ENCODE measurements at places on chromosomes 6 and 20. TPM values are rescaled to one million over a fixed set of nuclear protein-coding genes. Genes with fewer than 3 reads are reported as not detected.

Gene NKAIN2
- total RNA-seq, result 0.14 TPM

Gene PTK6
- total RNA-seq, result 0.05 TPM

Gene STX11
- total RNA-seq, result 4.5 TPM

Gene SHLD1
- total RNA-seq, result 5.0 TPM

Gene FAM184A
- total RNA-seq, result 7.4 TPM

Gene OSER1
- total RNA-seq, result 15.7 TPM

DNA sequence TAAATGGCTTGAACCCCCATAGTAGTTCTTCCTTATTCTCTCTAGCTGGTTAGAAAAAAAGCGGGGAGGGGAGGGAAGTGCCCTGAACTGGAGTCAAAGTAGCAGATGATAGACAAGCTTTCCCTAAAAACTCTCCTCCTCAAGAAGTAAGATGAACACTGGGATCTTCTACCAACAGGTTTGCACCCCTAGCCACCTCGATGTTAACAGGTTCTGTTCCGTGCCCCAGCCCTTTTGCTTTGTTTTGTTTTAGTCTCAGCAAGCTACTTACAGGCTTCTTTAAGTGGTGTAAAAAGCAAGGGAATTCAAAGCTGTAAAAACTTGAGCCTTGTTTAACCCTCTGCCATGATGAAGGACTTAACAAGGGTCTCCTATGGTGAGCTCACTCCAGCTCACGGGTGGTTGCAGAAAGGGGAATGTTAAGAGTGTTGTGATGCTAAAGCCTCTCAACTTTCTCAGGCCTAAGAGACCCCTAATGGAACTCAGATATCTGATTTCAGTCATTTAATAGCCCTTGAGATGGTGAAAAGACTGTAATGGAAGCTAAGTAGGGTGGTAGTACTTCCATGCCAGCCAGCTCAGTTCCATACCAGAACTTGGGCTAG is 106.0 kb downstream of the FOXO3 start:
- no peak overlapping the region for H3K4me3 ChIP-seq
- no peaks in the 10 kb centered on the region for H3K4me1 ChIP-seq
- no peak for DNase-seq
- H3K27me3 ChIP-seq, result no peaks in the 10 kb centered on the region

DNA sequence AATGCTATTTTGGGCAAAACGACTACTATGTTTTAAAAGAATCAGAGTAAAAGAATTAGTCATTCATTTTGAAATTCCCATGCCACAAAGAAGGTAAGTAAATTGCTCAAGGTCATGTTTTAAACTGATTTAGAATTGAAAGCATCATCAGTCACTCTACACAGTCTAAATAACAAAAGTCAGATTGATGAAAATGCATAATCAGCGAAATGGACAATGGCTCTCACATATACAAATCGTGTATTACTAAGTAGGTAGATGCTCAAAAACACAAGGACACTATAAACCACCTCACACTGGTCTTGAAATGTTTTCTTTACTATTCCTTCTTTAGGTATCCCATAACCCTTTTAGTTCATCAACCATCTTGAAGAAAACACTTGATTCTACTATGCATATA is 135.4 kb downstream of the OPN5 start:
- DNase-seq, result no peak
- H3K4me1 ChIP-seq, result no peaks in the 10 kb centered on the region
- no peak overlapping the region for H3K27ac ChIP-seq
- H3K4me3 ChIP-seq, result no peak overlapping the region

- no peak overlapping the region for H3K4me3 ChIP-seq
- no peaks in the 10 kb centered on the region for H3K36me3 ChIP-seq
- no peaks in the 10 kb centered on the region for H3K27me3 ChIP-seq
- no peak for DNase-seq
- H3K27ac ChIP-seq, result no peak overlapping the region
Observed at GRCh38 chr6:33974471-33974870, 170.7 kb upstream of the MLN start.

DNA sequence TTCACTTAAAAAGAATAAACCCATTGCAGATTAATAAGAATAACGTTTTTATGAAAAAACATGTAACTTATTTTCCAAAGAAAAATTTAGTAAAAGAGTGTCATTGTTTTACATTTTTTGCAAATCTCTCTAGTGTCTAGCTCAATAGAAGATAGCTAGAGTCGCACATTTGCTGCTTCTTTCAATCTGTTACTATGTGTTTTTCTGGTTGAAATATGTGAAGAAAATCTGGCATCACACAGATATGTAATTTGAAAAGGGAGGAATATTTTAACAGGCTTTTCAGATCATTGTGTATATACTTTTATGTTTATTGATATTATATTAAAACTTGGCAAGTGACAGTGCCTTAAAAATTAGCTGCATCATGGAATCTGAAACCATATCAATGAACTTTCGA is 9.1 kb downstream of the CCN6 start:
- H3K4me3 ChIP-seq, result no peak overlapping the region
- no peak for DNase-seq
- H3K4me1 ChIP-seq, result peaks cover 15% of the 10 kb centered on the region
- no peaks in the 10 kb centered on the region for H3K36me3 ChIP-seq

- no peaks in the 10 kb centered on the region for H3K4me1 ChIP-seq
- no peaks in the 10 kb centered on the region for H3K36me3 ChIP-seq
- H3K27ac ChIP-seq, result no peak overlapping the region
- no peak overlapping the region for H3K4me3 ChIP-seq
Observed at GRCh38 chr20:23877524-23877923, 2.0 kb downstream of the CST5 start.

- no peak overlapping the region for H3K27ac ChIP-seq
- no peaks in the 10 kb centered on the region for H3K27me3 ChIP-seq
- no peaks in the 10 kb centered on the region for H3K36me3 ChIP-seq
Observed at GRCh38 chr6:24686408-24686807, 19.5 kb downstream of the ACOT13 start.

- peaks cover 41% of the 10 kb centered on the region for H3K4me1 ChIP-seq
- DNase-seq, result no peak
- no peaks in the 10 kb centered on the region for H3K27me3 ChIP-seq
- H3K27ac ChIP-seq, result peak overlapping the region; percentile 38
- no peaks in the 10 kb centered on the region for H3K36me3 ChIP-seq
Observed at GRCh38 chr6:129792049-129792448, 69.1 kb downstream of the TMEM244 start.

- no peaks in the 10 kb centered on the region for H3K36me3 ChIP-seq
- H3K4me3 ChIP-seq, result no peak overlapping the region
- H3K27me3 ChIP-seq, result no peaks in the 10 kb centered on the region
- H3K4me1 ChIP-seq, result peaks cover 4% of the 10 kb centered on the region
- no peak for DNase-seq
- H3K27ac ChIP-seq, result no peak overlapping the region
Observed at GRCh38 chr6:35142588-35143569, 1.7 kb upstream of the TCP11 start.

- no peak for DNase-seq
- H3K4me3 ChIP-seq, result no peak overlapping the region
- H3K4me1 ChIP-seq, result no peaks in the 10 kb centered on the region
Observed at GRCh38 chr6:168962886-168963285, 290.8 kb downstream of the THBS2 start.

DNA sequence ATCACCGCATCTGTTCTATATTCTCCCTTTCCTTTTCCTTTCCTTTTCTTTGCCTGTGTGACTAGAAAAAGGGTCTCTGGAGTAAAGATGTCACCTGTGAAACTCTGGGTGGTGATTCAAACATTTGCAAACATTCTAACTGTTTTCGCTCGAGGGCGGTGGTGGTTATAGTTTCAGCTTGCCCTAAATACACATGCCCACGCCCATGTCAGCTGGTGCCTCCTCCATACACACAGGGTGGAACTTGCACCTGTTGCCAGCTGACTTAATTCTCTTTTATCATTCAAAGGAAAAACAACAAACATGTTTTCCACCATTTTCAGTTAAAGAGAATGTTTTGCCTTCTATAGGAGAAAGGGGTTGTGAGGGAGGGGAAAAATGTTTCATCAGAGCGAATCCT is 381.9 kb upstream of the ARID1B start:
- H3K4me3 ChIP-seq, result no peak overlapping the region
- no peak overlapping the region for H3K27ac ChIP-seq
- no peak for DNase-seq

DNA sequence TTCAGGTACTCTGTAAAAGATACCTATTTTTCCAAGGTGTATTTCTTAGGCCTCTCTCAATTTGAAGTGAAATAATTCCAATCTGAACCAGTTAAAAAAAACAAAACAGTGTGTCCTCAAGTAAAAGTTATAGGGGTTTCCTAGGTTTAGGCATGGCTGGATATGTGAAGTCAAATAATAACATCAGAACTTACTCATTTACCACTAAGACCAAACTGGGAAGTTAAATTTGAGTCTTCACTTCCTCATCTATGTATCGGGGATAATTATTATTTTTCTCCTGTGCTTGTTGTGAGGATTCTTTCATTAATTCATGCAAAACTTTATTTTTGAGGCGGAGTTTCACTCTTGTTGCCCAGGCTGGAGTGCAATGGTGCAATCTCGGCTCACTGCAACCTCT is 86.2 kb upstream of the PTPRK start:
- no peak overlapping the region for H3K27ac ChIP-seq
- H3K36me3 ChIP-seq, result no peaks in the 10 kb centered on the region
- H3K4me1 ChIP-seq, result no peaks in the 10 kb centered on the region
- no peaks in the 10 kb centered on the region for H3K27me3 ChIP-seq
- H3K4me3 ChIP-seq, result no peak overlapping the region

- H3K4me3 ChIP-seq, result no peak overlapping the region
- no peaks in the 10 kb centered on the region for H3K27me3 ChIP-seq
- peaks cover 18% of the 10 kb centered on the region for H3K4me1 ChIP-seq
- H3K36me3 ChIP-seq, result peaks cover 75% of the 10 kb centered on the region
Observed at GRCh38 chr20:38130687-38131587, 34.1 kb downstream of the TGM2 start.

DNA sequence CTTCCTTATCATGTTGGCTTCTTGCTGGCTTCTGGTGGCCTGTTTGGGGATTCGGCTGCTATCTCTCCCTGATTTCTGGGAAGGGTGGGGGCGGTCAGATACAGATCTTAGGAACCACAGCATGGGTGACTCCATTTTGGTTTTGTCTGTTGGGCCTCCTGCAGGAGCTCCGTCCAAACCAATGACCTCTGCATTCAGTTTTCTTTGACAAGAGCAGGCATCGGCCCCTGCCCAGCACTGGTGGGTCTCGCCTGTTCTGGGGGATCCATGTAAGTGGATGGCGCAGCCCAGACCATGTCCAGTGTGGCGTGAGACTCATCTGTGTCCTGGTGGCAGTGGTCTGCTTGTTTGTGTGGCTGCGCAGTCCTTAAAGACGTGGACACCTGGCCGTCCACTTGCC is 8.6 kb upstream of the ARFGAP1 start:
- H3K27me3 ChIP-seq, result no peaks in the 10 kb centered on the region
- no peak for DNase-seq
- H3K4me3 ChIP-seq, result no peak overlapping the region
- no peak overlapping the region for H3K27ac ChIP-seq

GRCh38 chr20:3576363-3576762 is 86.8 kb downstream of the GFRA4 start:
- no peak for DNase-seq
- peaks cover 39% of the 10 kb centered on the region for H3K36me3 ChIP-seq
- no peaks in the 10 kb centered on the region for H3K4me1 ChIP-seq
- no peak overlapping the region for H3K4me3 ChIP-seq
- no peaks in the 10 kb centered on the region for H3K27me3 ChIP-seq

DNA sequence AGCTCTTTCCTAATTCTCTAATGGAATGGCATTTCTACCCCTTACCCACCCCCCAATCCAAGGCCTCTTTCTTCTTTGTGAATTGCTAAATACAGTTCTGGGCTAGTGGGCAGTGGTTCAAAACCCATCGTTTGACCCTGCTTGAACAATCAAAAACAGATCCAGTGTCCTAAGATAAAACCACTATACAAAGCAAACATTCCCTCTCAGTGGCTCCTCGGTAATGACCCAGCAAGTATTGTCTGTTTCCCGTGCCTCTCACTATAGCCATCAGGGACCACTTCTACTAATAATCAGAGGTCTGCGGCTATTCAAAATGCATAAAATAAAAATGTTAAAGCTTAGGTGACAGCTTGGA is 143.5 kb upstream of the AKAP12 start:
- DNase-seq, result no peak
- H3K4me1 ChIP-seq, result peaks cover 6% of the 10 kb centered on the region
- no peaks in the 10 kb centered on the region for H3K36me3 ChIP-seq
- H3K27ac ChIP-seq, result no peak overlapping the region
- H3K4me3 ChIP-seq, result no peak overlapping the region

DNA sequence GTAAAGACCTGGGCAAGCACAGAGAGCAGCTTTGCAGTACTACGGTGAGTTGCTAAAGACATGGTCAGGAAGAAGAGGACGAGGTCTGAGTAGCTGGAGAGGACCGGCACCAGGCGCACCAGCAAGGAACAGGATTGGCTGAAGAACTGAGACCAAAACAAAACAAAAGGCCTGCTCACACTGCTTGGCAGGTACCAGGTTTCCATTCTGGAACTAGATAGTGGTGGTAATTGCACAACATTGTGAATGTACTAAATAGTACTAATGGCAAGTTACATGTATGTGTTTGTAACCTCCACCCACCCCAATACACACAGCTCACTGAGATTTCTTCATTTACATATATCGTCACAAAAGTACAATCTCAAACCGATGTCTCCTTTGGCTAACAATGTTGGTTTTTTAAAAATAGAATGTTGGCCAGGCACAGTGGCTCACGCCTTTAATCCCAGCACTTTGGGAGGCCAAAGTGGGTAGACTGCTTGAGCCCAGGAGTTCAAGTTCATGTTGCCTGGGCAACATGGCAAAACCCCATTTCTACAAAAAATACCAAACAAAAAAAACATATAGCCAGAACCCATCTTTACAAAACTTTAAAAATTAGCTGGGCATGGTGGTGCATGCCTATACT is 32.5 kb upstream of the LYRM2 start:
- DNase-seq, result no peak
- peaks cover 82% of the 10 kb centered on the region for H3K36me3 ChIP-seq
- no peaks in the 10 kb centered on the region for H3K27me3 ChIP-seq
- no peaks in the 10 kb centered on the region for H3K4me1 ChIP-seq
- no peak overlapping the region for H3K27ac ChIP-seq

- no peaks in the 10 kb centered on the region for H3K4me1 ChIP-seq
- no peaks in the 10 kb centered on the region for H3K36me3 ChIP-seq
- no peak overlapping the region for H3K27ac ChIP-seq
Observed at GRCh38 chr20:6178537-6178936, 55.7 kb upstream of the FERMT1 start.

- peaks cover 25% of the 10 kb centered on the region for H3K4me1 ChIP-seq
- no peaks in the 10 kb centered on the region for H3K36me3 ChIP-seq
- DNase-seq, result no peak
Observed at GRCh38 chr6:11033825-11034224, 10.3 kb downstream of the ELOVL2 start.

DNA sequence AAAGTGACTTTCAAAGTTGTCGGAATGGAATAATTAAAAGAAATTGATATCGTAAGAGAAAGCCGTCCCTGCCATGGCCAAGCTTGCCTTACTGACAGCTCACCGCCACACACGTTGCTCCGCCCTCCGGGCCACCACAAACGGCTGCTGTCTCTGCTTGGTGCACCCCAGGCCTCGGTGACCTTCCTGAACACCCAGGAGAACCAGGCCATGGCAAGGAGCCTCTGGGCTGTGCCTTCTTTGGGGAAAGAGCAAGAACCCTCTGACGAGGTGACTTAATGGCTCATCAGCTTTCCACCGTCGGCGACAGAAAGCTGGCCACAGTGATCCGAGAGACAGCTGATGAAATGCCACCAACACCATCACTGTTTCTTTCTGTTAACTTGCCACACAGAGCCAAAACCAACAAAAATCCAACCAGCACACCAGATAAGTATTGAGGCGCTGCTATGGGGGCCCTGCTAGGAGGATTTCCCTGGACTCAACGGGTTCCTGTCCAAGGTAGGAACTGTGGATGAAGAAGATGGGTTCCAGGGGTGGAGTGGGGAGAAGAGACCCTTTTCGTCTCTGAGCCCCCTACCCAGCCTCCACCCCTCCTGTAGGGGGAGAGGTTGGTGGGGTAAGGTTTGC is 61.4 kb downstream of the NPEPL1 start:
- DNase-seq, result no peak
- no peaks in the 10 kb centered on the region for H3K36me3 ChIP-seq
- no peak overlapping the region for H3K27ac ChIP-seq

All from liver (tissue), 10 donors.